WERI-Rb-1 (cell line): ENCODE measurements at places on chromosomes 13 and 19.

- DNase-seq: no peak
Measured at GRCh38 chr19:1799695-1800342, 12.3 kb downstream of the ATP8B3 start.

DNA sequence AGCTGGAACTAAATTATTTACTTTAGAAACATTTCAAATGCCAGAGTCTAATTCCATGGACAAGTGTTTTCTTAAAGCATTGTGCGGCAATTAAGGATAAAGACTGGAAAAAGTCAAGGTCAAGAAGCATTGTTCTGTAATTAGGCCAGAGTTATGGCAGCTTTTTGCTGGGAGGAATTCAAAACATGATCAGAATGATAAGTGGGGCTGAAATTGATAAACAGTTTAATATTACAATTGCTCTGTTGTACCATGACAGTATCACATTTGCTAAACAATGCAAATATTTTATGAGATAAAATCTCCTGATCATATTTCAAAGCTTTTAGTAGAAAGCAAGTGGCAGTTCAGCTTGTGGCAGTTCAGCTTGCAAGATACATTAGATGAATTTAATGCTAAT is 513.7 kb downstream of the GPC6 start:
- DNase-seq: no peak

- DNase-seq: peak; percentile 97
Measured at GRCh38 chr13:94480672-94481145, 1.2 kb upstream of the DCT start.

DNA sequence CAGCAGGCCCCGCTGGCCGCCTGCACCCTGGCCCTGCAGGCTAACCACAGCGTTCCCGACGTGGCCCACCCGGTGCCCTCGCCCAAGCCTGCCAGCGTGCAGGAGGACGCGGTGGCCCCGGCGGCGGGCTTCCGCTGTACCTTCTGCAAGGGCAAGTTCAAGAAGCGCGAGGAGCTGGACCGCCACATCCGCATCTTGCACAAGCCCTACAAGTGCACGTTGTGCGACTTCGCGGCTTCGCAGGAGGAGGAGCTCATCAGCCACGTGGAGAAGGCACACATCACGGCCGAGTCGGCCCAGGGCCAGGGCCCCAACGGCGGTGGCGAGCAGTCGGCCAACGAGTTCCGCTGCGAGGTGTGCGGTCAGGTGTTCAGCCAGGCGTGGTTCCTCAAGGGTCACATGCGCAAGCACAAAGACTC is 72.1 kb downstream of the ZNF536 start:
- no peak for DNase-seq

- DNase-seq: no peak
Measured at GRCh38 chr19:44613295-44614178, at the start of gene IGSF23. TSS of gene IGSF23 (plus strand) at chr19:44613563. CDS start at chr19:44613646, 83 bp downstream.

DNA sequence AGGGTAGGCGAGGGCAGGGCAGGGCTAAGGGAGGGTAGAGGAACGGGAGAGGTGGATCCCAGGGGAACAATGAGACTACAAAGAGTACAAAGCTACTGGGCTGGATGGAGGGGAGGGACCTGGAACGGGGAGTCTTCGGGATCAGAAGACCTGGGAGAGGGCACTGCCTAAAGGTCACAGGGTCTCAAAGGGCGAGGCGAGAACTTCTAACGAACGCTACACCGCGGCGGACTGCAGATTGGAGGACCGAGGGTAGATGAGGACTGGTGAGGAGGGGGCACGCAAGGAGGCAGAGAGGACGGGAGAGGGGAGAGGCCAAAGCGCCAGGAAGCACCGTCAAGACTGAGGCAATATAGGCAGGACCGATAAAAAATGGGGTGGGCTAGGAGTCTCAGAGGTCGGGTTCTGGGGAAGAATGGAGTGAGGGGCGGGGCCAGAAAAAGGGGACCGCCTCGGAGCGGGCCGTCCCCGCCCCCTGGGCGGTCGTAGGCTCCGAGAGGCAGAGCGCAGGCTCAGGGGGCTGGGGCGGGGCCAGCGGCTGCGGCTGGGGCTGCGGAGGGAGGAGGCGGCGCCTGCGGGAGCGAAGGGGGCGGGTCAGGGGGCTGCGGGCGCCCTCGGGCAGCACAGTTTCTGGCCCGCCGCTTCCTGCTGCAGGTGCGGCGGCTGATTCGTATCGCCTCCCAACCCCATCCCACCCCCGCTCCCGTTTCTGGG is 1.3 kb upstream of the KCNC3 start:
- peak; percentile 90 for DNase-seq

GRCh38 chr19:35755550-35756376 is 1.1 kb downstream of the HSPB6 start:
- no peak for DNase-seq
